ENCODE measurements at places on chromosomes 12 and 14. TPM values are rescaled to one million over a fixed set of nuclear protein-coding genes. Genes with fewer than 3 reads are reported as not detected.

GRCh38 chr12:30450872-30451271 lies 244.8 kb downstream of the IPO8 start:
- H3K4me3 ChIP-seq = no peak overlapping the region
- H3K27me3 ChIP-seq = no peaks in the 10 kb centered on the region
- DNase-seq = no peak
- H3K4me1 ChIP-seq = no peaks in the 10 kb centered on the region

Gene RITA1
- total RNA-seq = 13.8 TPM

Gene LALBA
- not detected for total RNA-seq

Gene RXYLT1
- 4.3 TPM for total RNA-seq

Gene SLC7A7
- 7.4 TPM for total RNA-seq

GRCh38 chr12:71354871-71355270 lies 84.7 kb upstream of the LGR5 start:
- H3K4me1 ChIP-seq = peaks cover 2% of the 10 kb centered on the region
- H3K4me3 ChIP-seq = no peak overlapping the region
- DNase-seq = no peak
- no peak overlapping the region for H3K27ac ChIP-seq

Gene FAM181A
- not detected for total RNA-seq

DNA sequence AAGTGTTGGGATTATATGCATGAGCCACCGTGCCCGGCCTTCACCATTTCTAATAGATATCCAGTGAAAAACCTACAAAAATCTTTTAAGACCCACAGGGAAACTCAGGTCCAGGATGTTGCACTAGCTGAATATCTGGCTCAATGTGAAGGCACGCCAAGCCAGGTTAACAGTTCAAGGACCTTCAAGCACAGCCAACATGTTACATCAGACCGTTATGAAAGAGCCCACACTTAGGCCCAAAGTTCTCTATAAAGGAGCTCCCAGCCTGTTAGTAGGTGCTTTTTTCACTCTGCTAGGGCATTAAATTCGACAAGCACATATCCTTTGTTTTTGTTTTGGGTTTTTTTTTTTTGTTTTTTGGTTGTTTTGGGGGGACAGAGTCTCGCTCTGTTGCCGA lies 69.0 kb downstream of the OTX2 start:
- DNase-seq = no peak
- H3K27ac ChIP-seq = no peak overlapping the region
- no peak overlapping the region for H3K4me3 ChIP-seq

Gene SLC17A8
- total RNA-seq = 0.40 TPM

- no peaks in the 10 kb centered on the region for H3K27me3 ChIP-seq
- H3K27ac ChIP-seq = no peak overlapping the region
- no peak for DNase-seq
- H3K4me3 ChIP-seq = no peak overlapping the region
Measured at GRCh38 chr12:93851257-93851671, 174.1 kb downstream of the CRADD start.

- no peaks in the 10 kb centered on the region for H3K36me3 ChIP-seq
- DNase-seq = no peak
- no peaks in the 10 kb centered on the region for H3K4me1 ChIP-seq
- H3K27me3 ChIP-seq = no peaks in the 10 kb centered on the region
- no peak overlapping the region for H3K27ac ChIP-seq
- no peak overlapping the region for H3K4me3 ChIP-seq
Measured at GRCh38 chr12:96534339-96534738, 45.0 kb downstream of the CFAP54 start.

Gene DYRK2
- total RNA-seq = 27.0 TPM

Gene PLEK2
- 1.6 TPM for total RNA-seq

DNA sequence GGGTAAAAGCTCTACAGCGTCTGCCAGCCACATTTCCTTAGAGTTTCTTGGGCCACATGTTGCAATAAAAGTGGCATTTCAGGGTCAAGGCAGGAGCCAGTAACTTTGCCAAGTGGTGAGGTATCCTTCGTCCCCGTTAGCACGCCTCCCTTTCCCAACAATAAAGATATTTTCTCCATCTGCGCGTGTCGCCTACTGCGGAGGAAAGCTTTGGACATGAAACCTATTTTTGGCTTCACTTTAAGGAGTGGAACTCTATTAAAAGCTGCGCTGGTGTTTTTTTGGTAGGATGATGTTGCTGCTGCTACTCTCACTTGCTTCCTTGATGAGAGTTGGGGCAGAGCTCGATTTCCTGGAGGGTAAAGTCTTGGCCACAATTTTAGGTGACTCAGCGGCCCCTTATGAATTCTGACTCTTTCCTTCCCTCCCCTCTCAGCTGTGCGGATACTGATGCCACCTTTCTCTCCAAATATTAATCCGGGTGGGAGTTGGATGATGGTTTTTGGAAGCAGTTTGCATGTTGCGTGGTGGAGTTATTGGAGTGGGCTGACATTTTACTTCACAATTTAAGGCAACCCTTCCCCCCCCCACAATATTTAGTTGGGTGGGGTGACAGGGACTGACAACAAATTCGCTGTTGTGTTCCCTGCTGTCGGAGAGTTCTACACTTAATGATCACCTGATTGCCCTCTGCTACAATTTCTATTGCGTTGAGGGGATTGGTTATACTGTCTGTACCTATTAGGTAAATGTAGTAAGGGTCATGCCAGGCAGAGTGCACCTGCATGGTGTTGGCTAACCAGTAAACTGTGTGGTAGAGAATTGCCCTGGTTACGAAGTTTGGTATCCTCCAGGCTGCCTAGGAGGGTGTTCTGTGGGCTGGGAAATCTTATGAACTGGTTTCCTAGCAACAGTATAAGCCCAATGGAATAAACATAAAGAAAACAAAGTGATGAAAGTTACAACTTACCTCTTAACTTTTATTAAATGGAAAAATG lies 1.1 kb downstream of the CCDC91 start:
- DNase-seq = peak; percentile 46
- H3K36me3 ChIP-seq = no peaks in the 10 kb centered on the region
- H3K27ac ChIP-seq = no peak overlapping the region
- no peaks in the 10 kb centered on the region for H3K27me3 ChIP-seq

DNA sequence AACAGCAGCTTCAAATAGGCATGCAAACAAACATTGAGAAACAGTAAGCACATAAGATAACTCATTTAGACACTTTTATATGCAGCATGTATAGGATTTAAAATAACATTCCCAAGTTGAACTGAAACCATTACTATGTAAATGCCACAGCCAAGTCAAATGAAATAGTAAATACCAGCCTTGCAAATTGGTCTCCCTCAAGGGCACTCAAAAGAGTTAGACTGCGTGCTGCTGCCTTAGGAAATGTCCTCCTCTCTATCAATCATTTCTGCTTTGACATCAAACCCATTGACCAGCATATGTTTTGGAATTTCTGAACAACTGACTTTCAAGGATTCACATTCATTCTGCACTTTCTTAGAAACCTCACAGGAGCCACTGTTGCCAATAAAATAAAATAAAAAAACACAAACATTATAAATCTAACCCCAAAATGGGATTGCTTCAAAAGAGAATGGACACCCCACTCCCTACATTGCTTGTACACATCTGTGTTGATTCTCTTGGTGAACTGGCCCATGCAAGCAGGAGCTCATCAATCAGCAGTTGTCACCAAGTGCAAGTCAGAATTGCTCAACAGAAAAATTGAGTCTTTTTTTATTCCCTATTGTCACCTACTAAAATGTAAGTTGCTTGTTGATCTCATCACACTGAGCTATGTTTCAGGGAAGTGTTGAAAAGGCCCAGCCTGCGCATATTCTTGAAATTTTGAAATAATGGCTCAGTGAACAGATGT lies 256.2 kb downstream of the DAD1 start:
- no peaks in the 10 kb centered on the region for H3K36me3 ChIP-seq
- peak overlapping the region; percentile 84 for H3K27ac ChIP-seq
- DNase-seq = no peak
- H3K4me3 ChIP-seq = peak overlapping the region; percentile 1
- no peaks in the 10 kb centered on the region for H3K27me3 ChIP-seq

Gene KLHL33
- total RNA-seq = 0.13 TPM

DNA sequence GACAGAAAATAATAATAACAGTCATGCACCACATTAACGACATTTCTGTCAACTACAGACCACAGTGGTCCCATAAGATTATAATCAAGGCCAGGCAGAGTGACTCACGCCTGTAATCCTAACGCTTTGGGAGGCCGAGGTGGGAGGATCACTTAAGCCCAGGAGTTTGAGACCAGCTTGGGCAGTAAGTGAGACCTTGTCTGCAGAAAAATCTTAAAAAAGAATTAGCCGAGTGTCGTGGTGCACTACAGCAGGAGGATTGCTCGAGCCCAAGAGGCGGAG lies 8.6 kb downstream of the NAB2 start:
- no peak for DNase-seq
- peaks cover 19% of the 10 kb centered on the region for H3K36me3 ChIP-seq
- no peak overlapping the region for H3K4me3 ChIP-seq
- H3K4me1 ChIP-seq = peaks cover 3% of the 10 kb centered on the region
- H3K27me3 ChIP-seq = no peaks in the 10 kb centered on the region

Gene AQP6
- total RNA-seq = not detected

DNA sequence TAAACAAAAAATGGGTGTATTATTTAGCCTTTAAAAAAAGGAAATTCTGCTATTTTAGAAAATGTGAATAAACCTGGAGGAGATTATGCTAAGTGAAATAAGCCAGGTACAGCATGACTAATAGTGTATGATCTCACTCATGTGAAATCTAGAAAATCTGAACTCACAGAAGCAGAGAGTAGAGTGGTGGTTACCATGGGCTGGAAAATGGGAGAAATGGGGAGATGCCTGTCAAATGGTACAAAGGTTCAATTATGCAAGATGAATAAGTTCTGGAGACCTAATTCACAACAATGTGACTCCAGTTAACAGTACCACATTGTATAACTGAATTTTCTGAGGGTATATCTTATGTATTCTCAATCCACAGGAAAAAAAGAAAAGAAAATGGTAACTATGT lies 17.4 kb upstream of the LEMD3 start:
- no peak for DNase-seq
- peaks cover 3% of the 10 kb centered on the region for H3K4me1 ChIP-seq

Gene MYO1H
- total RNA-seq = not detected

GRCh38 chr14:105530285-105531087 lies 4.1 kb downstream of the TMEM121 start:
- DNase-seq = no peak
- no peaks in the 10 kb centered on the region for H3K36me3 ChIP-seq
- no peak overlapping the region for H3K27ac ChIP-seq
- no peak overlapping the region for H3K4me3 ChIP-seq

Measured in endodermal cell (in vitro differentiated cells).